ENCODE measurements at places on chromosomes 11 and 22. TPM values are rescaled to one million over a fixed set of nuclear protein-coding genes. Genes with fewer than 3 reads are reported as not detected.

DNA sequence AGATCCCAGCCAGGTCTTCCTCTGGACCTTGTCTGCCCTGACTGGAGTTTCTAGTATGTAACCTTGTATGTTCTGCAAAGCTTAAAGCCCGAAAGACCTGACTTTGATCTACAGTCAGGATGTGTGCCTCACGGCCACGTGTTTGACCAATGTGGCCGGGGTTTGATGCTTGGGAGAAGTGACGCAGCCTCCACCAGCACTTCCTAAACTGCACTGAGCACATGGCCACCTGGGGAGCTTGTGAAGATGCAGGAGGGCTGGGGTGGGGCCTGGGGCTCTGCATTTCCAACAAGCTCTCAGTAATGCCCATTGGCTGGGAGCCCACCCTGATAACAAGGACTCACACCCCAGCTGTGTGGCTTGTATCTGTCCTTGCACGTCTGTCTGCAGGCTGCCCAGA, 53.2 kb downstream of the NAT10 start:
- no peaks in the 10 kb centered on the region for H3K36me3 ChIP-seq
- no peaks in the 10 kb centered on the region for H3K27me3 ChIP-seq
- no peak overlapping the region for H3K27ac ChIP-seq
- peak; percentile 57 for DNase-seq
- no peak overlapping the region for H3K4me3 ChIP-seq

GRCh38 chr11:7638710-7639642, 34.3 kb downstream of the CYB5R2 start:
- no peak for DNase-seq
- no peaks in the 10 kb centered on the region for H3K4me1 ChIP-seq
- H3K4me3 ChIP-seq = no peak overlapping the region
- no peak overlapping the region for H3K27ac ChIP-seq

DNA sequence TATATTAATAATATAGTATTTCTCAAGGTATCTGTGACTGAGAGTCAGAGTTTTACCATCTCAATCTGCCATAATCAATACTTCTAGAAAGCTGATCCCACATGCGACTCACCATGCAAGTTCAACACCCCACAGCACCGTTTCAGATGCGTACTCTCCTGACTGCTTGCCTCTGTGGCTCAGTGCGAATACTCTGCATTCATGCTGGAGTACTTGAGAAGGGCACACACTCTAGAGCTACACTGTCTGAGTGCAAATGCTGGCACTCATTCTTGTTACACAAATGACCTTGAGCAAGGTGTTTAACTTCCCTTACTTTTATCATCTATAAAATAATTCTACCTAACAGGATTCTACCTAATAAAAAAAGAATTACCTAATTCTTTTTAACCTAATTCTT, 12.5 kb downstream of the SNU13 start:
- DNase-seq = no peak
- peaks cover 16% of the 10 kb centered on the region for H3K4me1 ChIP-seq
- H3K27me3 ChIP-seq = no peaks in the 10 kb centered on the region
- no peak overlapping the region for H3K4me3 ChIP-seq

DNA sequence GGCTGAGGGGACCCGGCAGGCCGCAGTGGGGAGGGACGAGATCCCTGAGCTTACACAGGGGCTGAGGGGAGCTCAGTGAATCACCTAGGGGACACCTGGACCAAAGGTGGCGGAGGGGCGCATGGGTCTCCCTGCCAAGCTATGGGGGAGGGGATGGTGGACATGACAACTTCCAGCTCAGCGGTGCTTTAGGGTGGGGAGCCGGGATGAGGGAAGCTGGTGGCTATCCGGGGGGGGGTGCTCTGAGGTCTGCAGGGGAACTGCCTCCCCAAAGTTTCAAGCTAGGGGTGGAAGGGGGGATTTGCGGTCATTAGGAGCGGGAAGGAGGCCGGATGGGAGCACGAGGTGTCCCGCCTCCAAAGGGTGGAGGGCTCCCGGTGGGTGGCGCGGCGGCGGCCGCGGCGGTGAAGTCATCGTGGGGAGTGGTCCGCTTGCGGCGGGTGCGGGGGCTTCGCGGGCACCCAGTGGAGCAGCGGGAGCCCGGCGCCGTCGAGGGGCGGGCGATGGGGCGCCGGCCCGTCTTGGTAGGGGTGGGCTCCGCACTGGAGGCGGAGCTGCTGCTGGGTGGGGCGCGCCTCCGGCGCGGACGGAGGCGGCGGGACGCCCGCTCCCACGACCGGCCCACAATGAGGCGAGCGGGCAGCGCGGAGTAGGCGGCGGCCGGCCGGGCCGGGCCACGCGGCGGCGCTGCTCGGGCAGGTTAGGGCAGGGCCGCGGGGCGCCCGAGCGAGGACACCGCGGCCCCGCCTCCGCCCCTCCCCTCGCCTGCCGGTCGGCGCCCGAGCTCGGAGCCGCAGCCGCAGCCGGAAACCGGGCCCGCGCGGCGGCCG, at the start of gene MICALL1:
Gene MICALL1, plus strand, starts transcription at position 764 of the 830 bp plus-strand sequence. CDS start 126 bp downstream, outside the sequence.
- peak; percentile 73 for DNase-seq
- H3K4me3 ChIP-seq = peak within 1 kb of the TSS; percentile 75
- peaks cover 25% of the 10 kb centered on the region for H3K4me1 ChIP-seq
- no peaks in the 10 kb centered on the region for H3K27me3 ChIP-seq
- H3K27ac ChIP-seq = peak within 1 kb of the TSS; percentile 78

- H3K4me3 ChIP-seq = no peak overlapping the region
- H3K27ac ChIP-seq = no peak overlapping the region
- no peaks in the 10 kb centered on the region for H3K27me3 ChIP-seq
- no peak for DNase-seq
Measured at GRCh38 chr22:29903371-29903770, 20.4 kb downstream of the MTMR3 start.

GRCh38 chr11:3123305-3123704, 41.8 kb downstream of the OSBPL5 start:
- DNase-seq = no peak
- no peaks in the 10 kb centered on the region for H3K27me3 ChIP-seq
- no peaks in the 10 kb centered on the region for H3K36me3 ChIP-seq
- no peaks in the 10 kb centered on the region for H3K4me1 ChIP-seq
- no peak overlapping the region for H3K4me3 ChIP-seq

DNA sequence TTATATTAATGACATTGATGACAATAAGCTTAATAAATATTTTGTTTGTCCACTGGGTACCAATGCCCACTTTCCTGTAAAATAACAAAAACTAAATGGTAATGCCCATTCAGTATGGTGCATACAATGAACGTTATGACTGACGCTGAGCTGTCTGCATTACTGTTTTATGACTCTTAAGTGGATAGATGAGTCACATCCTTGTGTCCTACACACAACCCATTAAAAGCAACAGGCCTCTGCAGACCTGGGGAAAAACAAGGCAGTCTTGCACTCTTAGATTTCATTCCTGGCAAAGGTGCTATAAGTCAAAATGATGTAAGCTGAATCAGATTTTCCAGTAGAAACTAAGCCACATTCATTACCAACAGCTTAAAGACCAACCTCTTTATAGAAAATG, 176.3 kb upstream of the TMEM45B start:
- no peaks in the 10 kb centered on the region for H3K27me3 ChIP-seq
- H3K4me3 ChIP-seq = no peak overlapping the region

DNA sequence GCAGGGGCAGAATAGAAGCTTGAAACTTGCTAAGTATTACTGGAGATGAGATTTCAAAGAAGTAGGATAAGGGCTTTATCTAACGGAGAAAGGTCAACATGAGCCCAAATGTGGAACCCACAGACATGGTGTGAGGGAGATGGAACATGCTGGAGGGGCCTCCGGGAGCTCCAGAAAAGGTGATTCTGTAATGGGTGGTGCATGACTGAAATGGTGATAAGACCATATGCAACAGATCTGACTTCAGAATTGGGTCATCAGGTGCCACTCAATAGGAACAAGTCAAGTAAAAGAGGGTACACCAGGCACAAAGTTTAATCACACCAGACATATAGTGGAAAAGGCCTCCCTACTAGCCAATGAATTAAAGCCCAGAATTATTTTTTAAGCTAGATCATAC, 7.9 kb upstream of the CEP295 start:
- peaks cover 4% of the 10 kb centered on the region for H3K27me3 ChIP-seq
- no peak overlapping the region for H3K27ac ChIP-seq
- H3K4me1 ChIP-seq = peaks cover 12% of the 10 kb centered on the region
- no peak overlapping the region for H3K4me3 ChIP-seq
- no peaks in the 10 kb centered on the region for H3K36me3 ChIP-seq
- DNase-seq = no peak

Gene XKR3
- total RNA-seq = not detected
